ENCODE measurements at places on chromosomes 6 and 20.
A peak's percentile ranks its signal among the peaks of the same experiment; 100 is the strongest.

DNA sequence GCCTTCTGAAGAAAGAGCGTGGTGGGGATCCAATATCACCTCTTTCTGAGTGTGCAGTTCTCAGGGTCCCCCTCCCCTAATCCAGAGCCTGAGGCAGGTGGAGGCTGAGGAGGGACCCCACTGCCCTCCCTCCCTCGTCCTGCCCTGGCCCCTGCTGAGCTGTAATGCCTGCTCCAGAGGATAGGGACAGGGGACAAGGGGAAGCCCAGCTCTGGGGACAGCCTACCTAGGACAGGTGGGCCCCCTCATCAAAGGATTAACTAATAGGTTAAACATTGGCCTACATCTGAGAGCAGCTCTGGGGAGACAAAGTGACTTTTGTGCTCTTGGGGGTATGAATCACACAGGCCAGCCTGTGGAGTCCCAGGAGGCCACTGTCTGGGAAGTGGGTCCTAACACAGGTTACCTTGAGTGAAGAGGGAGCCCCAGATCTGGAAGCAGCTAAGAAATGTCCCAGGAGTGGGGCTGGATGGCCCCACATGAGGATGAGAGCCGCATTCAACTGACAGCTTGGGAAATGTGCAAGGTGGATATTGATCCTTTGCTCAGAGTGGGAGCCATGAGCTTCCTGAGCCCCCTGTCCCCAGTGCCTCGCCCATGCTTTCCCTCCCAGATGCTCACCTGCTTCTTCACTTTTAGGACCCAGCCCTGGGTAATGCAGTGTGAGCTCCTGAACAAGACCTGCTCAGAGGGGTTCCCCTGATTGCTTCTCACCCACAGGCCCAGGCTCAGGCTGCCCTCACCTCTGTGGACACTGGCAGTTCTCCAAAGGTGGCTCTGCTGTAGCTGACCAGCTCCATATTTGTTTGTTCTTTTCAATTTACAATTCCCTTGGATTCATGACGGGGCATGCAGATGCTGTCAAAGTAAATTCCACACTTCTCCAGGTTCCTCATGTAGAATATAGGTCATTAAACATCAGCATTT is 17.8 kb upstream of the CST9L start:
- DNase-seq = no peak

DNA sequence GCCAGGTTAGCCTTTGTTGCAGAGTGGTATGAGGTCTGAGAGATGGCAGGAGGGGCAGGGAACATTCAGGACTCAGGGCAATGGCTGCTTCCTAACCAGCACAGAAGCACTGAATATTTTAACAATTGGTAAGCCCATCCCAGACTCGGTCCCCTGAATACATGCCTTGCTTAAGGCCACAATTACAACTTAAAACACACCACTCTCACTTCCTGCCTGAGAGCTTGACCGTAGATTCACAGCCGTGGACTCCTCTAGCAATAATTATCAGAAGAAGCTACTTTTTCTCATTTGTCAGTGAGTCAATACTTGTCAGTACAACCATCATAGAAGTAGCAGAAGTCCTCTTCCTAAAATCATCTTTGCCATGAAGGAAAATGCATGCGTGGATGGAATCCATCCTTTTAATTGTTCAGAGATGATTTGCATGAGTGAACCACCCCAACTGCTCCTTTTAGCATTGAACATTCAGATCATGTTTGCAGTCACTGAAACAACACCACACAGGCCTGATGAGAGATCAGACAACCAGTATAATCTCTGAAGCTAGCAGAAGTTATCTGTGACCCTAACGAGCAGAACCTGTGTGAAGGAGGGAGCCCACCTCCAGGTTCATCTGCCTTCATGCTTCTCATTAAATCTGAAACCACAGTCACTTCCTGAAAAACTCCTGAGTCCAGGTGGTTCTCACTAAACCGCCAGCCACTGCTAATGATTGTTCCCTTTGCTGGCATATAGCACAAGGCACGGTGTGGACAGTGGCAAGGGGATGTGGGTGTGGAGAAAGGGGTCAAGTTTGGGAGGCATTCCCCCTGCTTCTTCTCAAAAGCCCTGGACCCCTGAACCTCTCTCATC is 333.9 kb upstream of the CNR1 start:
- DNase-seq = no peak

GRCh38 chr20:58267389-58268215 is 39.1 kb upstream of the ANKRD60 start:
- no peak for DNase-seq

GRCh38 chr6:31620586-31621319 is at the start of gene PRRC2A:
Gene PRRC2A, plus strand, starts transcription at chr6:31620715. Its CDS starts 2,075 bp downstream, at chr6:31622790.
- DNase-seq = no peak

GRCh38 chr6:119620846-119621555 is 271.4 kb upstream of the MAN1A1 start:
- no peak for DNase-seq

DNA sequence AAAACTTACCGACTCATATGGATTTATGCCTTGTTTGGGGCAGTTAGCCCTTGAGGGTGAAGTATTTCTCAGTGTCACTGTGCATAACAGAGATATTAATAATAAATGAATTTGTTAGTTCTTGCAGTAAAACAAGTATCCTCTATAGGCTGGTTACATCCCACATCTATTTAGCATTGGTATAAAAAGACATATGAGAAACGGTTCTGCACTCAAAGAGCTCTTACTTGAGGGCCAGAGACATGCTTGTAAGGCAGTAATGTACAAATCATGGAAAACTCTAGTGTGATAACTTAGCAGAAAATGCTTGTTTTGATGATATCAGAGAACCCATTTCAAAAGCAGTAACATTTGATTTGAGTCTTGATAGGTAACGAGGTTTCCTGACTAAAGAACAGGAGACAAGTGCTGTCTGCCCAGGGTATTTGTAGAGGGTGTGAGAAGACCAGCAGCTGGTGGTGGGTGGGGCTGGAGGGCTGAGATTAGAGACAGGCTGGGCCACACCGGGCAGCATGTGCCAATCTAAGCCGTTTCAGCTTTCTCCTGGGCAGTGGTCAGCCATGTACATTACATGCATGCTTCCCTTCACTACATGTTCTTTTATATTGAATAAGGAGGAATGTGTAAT is 46.3 kb downstream of the TULP4 start:
- DNase-seq = no peak

- no peak for DNase-seq
These were observed 1.5 kb downstream of the E2F1 start for GRCh38 chr20:33684533-33685327.

GRCh38 chr6:167973148-167973885 is 24.2 kb upstream of the KIF25 start:
- DNase-seq = no peak

DNA sequence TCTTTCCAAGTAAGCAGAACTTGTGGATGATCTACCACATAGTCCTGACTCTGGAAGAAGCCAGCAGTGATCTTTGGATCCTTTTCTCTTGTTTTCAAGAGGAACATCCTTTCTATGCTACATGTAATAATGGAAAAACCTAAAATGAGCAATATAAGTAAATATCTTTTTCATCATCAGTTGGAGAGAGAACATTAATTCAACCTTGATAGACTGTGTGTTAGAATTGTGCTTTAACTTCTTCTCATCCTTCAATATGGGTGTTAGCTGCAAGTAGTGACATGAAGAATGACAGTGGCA is 65.6 kb upstream of the IFNGR1 start:
- DNase-seq = no peak

- no peak for DNase-seq
These were observed 238.0 kb upstream of the MAN1A1 start for GRCh38 chr6:119587537-119587936.

DNA sequence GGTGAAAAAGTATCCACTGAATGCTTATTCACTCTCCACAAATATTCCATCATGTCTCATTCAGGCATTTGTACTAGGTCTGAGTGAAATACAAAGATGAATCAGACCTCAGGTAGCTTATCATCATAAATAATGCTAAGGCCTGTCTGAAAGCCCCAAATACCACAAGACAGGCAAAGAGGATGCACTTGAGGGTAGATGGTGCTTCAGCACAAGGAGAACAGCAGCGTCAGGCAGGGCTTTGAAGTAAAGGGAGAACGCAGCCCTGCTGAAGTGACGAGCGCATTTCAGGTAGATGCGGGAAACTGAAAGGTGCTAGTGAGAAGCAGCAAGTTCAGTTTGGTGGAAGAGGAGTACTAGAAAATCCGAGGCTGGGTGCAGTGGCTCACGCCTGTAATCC is 38.7 kb downstream of the MAP3K5 start:
- peak; percentile 83 for DNase-seq

DNA sequence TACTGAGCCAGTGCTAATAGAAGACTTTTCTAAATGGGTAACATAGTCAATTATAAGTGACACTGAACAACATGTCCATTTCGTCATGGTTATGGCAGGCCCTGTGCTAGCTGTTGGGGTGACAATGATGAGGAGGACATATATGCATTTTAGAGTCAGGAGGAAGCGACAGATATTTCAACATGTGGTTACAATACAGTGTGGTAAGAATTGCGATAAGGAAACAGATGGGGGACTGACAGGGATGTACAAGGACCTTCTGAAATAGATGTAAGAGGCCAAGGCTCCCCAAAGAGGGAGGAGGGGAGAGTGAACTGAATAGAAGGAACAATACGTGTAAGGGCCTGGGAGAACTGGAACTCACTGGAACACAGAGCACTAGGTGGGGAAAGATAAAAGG is 11.7 kb downstream of the MMP24 start:
- DNase-seq = no peak

GRCh38 chr6:920512-920911 is 227.6 kb upstream of the EXOC2 start:
- no peak for DNase-seq

- no peak for DNase-seq
These were observed 363.4 kb downstream of the CDH26 start for GRCh38 chr20:60321601-60322000.

DNA sequence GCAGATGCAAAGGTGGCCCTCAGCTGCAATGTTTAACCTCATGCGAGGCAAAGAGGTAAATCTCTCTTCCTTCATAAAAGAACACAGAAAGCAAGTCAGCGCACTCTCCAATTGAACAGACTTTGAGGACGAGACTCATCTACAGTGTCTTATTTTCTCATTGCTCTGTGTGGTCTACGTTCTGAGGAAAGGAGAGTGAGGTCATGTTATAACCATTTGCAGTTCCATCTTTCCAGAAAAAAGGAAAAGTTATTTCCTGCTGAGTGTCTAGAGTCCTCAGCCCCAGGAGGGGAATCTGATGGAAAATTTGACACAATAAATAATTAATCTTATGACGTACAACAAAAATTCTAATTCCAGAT is 35.6 kb upstream of the THBS2 start:
- DNase-seq = no peak

DNA sequence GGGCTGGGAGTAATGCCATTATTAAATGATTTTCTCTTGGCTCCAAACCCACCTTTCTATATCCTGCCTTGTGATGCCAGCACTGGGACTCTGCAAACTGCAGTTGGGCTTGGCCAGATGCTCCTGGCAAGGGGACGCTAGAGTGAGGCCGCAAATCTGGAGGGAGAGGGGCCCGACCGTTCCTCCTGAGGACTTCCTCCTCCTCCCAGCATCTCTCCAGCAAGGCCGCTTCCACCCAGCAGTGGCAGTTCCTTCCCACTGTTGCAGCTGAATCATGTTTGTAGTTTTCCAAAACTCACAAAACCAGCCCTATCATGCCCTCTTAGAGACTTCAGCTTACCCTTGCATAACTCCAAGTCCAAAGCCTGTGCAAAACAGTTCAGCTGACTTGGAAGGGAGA is 244.4 kb downstream of the FOXA2 start:
- no peak for DNase-seq

- DNase-seq = no peak
These were observed 105.1 kb downstream of the UST start for GRCh38 chr6:148851683-148852556.

DNA sequence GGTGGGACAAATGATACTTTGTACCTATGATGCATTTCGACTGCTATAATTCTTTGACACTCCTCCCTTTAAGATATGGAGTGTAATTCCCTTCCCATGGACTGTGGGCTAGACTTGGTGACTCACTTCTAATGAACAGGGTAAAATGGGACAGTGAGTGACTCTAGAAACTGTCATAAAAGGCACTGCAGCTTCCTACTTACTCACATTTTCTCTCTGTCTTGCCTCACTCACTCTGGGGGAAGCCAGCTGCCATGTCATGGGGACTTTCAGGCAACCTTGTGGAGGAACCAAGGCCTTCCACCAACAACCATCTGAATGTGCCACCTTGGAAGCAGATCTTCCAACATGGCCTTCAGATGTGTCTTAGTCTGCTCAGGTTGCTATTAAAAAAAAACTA is 12.9 kb upstream of the GFOD1 start:
- DNase-seq = no peak

DNA sequence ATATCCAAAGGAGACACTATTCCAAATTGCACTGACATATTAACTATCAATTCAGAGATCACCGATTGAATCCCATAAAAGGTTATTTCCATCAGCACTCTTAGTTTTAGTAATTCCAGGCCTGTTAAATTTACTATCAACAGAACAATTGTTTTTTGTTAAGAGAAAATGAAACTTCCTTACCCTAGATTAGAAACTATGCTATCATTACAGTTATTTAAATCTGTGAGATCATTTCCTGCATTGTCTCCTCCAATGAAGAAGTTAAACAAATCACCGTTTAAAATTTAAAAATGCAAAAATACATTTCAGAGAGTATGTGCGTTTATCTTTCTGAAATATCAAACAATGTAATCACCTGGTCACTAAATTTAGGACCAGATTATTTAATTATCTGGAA is 57.5 kb downstream of the HIVEP2 start:
- no peak for DNase-seq

- DNase-seq = no peak
These were observed 81.6 kb upstream of the PMEPA1 start for GRCh38 chr20:57791178-57791962.

DNA sequence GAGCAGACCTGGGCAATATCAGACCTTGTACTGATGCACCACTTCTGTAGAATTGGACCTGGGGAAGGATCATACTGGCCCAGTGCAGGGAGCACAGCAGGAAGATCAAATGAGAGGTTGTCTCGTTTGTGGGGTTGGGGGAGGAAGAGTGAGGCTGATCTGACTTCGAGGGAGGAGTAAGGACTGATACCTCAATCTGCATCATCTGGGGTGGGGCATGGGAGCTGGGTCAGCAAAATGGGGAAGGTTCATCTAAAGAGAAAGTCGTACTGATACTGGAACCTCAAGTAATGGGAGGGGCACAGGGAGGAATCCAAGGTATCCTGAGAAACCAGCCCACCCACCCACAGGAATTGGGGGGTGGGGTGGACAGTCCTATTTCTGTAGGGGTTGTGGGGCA is 3.7 kb downstream of the RNF39 start:
- DNase-seq = no peak

DNA sequence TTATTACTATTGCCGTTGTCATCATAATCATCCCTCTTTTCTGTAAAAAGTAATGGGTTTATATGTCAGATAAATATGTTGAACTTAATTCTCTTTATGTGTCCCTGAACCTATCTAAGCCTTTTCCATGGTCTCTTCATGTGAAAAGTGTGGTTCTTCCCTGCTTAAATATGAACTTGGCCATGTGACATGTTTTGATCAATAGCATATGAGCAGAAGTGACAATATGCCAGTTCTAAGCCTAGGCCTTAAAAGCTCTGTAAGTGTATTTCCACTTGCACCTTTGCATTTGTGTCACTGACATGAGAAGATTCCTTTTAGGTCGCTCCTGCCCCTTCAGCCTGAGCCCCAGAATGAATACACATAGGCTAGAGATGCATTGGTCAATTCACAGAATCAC is 188.4 kb upstream of the CCN2 start:
- no peak for DNase-seq

- no peak for DNase-seq
These were observed at the start of gene OCSTAMP for GRCh38 chr20:46550461-46550860. Gene OCSTAMP, minus strand, starts transcription at chr20:46550654. Its CDS starts 94 bp downstream, at chr20:46550560.

GRCh38 chr6:157994125-157994795 is 12.6 kb downstream of the SYNJ2 start:
- no peak for DNase-seq

GRCh38 chr6:150741633-150742200 is 123.8 kb upstream of the MTHFD1L start:
- DNase-seq = peak; percentile 12
